ENCODE measurements at places on chromosomes 5 and 9.

DNA sequence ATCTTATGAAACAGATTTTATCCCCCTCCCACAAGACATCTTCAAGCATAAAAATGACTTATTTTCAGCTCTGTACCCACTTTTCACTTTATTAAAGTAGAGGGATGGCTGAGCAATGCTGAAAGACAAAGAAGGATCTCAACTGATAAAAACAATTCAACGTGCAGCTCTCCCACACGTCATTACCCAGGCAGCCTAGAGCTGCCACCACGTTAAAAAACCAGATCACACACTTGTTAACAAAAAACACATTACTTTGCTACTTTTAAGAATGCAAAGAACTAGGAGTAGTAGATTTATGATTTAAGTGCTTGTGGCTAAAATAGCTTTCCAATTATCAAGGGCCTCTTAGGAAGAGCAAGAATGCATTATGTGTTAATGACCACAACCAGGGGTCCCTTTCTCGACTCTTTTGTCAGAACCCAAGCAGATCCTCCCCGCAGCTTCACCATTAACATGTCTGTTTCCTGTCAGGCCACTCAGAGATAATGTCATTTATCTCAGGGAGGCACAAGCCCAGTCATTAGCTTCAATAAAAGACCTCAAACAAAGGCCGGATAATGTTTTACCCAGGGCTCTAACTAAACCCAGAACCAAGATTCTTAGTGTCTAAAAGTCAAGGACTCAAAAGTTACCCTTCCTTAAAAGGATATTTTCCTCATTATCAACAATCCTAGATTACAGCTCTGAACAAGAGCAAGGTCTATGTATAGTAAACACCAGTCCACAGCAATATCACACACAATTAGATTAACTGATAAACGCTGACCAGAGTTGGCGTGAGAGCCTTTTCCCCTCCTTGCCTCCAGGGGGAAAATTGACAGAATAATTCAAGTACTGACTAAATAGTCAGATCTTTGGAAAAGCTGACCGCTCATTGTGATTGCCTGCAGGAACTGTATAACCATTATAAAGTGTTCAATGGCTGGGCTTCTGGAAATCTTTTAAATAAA lies 7.5 kb downstream of the ZNF608 start:
- DNase-seq: no peak

DNA sequence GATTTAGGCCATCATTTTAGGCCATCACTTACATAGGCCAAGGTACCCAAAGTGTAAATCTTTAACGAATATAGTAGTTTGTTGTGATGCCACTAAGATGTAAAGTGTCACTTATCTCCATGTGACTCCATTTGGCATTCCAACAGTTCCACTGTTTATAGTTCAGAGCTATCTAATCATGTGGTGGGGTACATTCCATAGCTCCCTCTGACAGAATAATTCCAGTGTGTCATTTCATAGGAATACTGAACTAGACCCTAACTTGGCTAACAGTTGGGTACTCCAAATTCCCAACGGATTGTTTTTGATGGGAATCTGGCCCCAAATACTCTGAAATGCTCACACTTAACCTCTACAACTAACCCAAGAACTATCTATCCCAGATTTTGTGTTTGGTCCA lies 76.7 kb upstream of the FST start:
- DNase-seq: no peak

GRCh38 chr5:145636371-145636770 lies 198.8 kb downstream of the PRELID2 start:
- DNase-seq: no peak

GRCh38 chr5:39513236-39513635 lies 88.5 kb upstream of the DAB2 start:
- DNase-seq: no peak

DNA sequence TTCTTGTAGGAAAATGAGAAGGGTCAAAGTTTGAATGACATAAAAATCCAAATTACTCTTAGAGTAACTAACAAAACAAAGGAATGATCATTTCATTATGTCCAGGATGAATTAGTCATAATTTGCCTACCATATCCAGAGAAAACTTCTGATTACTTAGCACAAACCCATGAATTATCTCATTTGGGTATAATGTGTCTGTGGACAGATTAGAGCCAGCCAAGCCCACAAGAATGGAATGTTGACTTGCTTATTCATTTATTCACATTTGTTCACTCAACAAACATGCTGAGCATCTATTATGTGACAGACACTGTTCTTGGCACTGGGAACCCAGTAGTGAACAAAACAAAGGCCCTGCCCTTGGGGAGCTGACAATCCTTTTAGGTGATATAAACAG lies 87.4 kb downstream of the APBA1 start:
- DNase-seq: no peak

DNA sequence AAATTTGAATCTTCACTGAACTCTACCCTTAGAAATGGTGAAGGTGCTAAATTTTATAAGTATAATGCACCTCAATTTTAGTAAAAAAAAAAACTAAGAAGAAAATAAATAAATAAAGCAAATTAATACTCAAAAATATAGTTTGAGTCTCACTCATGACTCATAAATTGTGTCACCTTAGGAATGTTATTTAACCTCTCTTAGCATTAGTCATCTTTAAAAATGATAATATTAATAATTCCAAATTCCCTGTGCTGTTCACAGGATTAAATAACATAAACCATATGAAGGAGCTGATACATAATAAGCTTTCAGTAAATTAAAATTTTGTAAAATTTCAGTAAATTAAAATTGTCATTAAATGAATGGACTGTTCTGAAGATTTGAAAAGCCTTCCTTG lies 339.8 kb upstream of the RGMB start:
- no peak for DNase-seq

DNA sequence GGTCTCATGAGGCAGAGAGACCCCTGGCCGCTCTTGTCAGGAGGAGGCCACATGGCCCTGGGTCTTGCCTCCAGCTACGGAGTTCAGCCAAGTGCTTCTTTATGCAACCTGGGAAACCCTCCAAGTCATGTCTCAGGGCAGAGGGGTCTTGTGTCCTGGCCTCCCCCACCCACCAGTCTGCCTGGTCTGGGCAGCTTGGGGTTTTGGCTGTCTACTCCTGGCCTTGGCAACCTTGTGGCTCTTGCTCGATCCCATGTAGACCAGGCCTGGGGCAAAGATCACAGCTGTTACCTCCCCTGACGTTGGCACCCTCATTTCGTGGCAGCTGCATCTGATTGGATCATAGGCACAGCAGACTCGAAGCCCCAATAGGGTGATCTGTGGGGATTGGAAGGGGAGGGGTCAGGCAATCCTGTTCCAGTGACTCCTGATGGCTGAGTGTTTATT lies 28.4 kb downstream of the JADE2 start:
- DNase-seq: no peak

DNA sequence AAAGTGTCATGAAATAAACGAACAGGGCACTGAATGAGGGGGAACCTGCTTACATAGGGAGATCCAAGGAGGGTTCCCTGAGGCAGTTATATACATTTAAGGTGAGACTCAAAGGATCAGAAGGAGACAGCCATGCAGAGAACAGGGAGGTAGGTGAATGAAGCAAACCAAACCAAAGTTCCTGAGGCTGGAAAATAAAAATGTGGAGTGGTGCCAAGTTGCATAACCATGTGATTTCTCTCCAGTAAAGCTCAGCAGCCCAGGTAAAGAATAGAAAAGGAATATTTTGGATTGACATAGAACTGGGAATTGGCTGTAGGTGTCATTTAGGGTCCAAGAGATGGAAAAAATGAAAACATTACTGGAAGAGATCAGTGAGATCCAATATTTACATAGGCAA lies 110.7 kb downstream of the CAAP1 start:
- no peak for DNase-seq

DNA sequence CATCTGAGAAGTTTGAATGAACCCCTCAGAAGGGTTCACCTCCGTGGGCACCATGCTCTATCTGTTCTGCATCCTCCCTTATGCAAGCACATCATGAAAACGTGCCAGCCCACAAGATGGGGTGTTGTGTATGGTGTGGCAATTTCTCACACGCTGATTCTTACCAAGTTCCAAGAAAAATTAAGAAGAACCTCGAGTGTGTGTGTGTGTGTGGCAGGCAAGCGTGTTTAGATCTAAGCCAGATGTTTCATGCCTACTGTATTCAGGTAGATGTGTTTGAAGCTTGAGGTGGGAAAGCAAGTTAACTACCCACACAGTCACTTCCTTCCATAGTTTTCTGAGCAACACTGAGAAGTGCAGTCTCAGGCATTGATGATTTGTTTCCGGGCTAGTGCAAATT lies 77.7 kb upstream of the GNA14 start:
- no peak for DNase-seq

- no peak for DNase-seq
Observed at GRCh38 chr9:98219364-98219716, 26.9 kb upstream of the CORO2A start.

- no peak for DNase-seq
Observed at GRCh38 chr9:6506571-6506970, 93.6 kb downstream of the UHRF2 start.

GRCh38 chr9:108652851-108653250 lies 202.9 kb downstream of the ACTL7B start:
- DNase-seq: no peak

- no peak for DNase-seq
Observed at GRCh38 chr5:181203093-181203711, 1.8 kb downstream of the TRIM7 start.

GRCh38 chr9:12822111-12822510 lies 47.3 kb downstream of the LURAP1L start:
- DNase-seq: no peak

GRCh38 chr5:148776780-148777179 lies 49.6 kb upstream of the ADRB2 start:
- no peak for DNase-seq

- no peak for DNase-seq
Observed at GRCh38 chr9:88458716-88459465, 70.6 kb downstream of the SPIN1 start.

GRCh38 chr5:173771121-173771724 lies 116.9 kb upstream of the CPEB4 start:
- DNase-seq: no peak

DNA sequence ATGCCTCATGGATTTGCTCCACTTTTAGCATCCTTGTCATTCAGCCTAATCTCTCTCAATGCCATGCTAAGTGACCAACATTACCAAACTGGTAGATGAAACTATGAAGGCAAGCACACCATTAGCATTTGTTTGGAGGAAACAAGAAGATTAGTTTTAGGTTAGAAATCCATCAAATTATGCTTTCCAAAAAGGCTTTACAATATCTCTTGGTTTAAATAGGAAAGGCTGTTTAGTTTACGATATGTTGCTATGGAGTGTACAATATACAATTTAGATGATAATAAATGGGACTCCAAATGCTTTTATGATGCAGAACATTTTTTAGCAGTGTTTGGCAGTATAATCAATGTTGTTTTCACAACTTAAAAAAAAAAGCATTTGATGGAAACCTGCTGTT lies 47.8 kb upstream of the CTXN3 start:
- no peak for DNase-seq

- no peak for DNase-seq
Observed at GRCh38 chr5:133439859-133440258, 172.5 kb downstream of the FSTL4 start.

GRCh38 chr9:12538842-12539579 lies 154.2 kb upstream of the TYRP1 start:
- DNase-seq: no peak

GRCh38 chr9:94603259-94604160 lies 9.9 kb upstream of the FBP2 start:
- peak; percentile 53 for DNase-seq

DNA sequence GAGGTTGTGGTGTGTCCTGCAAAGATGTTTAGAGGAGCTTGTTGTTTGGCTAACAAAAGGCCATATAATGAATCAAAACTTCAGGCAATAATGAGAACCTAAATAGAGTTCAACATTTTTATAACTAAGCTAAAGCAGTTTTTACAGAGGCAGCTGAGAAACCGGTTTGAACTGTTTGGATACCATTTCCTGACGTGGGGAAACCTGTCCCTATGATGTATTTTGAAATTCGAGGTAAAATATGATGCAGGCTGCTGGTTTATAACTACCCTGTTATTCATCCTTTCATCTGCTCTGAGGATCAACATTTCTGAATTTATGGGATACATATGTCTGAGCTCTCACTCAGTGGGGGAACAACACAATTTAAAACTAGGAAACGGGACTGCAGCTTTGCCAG lies 289.5 kb upstream of the IRX2 start:
- DNase-seq: no peak

DNA sequence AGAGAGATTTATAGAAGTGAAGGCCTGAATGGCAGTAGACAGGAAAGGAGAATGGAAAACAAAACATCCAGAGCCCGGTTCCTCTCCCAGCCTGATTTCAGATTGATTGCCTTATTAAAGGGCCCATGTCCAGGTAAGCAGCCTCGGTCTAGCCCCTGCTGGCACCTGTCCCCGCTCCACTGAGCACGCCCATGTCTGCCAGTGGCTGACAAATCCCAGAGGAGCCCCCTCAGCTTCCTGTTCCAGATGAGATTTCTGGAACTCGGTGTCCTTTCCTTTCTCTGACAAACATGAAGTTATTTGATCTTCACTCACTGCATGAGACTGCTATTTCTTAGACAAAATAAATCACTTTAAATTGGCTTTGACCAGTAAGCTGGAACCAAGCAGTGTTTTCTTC lies 187.0 kb upstream of the ADCY2 start:
- DNase-seq: peak; percentile 98

- DNase-seq: no peak
Observed at GRCh38 chr9:78620764-78621163, 323.8 kb downstream of the PSAT1 start.

DNA sequence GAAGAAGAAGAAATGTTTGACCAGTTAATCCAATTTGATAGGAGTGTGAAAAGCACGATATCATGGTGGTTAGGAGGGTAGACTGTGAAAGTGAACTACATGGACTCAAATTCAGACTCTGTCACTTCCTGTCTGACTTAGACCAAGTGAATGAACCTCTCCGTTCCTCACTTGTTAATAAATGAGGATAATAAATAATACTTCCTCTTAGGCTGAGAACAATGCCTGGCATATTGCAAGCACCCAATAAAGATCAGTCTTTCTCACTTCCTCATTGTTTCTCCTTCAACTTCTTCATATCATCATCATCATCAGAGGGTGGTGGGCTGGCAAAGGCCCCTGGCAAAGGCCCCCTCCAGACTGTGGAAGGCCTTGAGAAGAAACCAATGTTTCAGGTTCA lies 148.7 kb downstream of the CDK5RAP2 start:
- no peak for DNase-seq

DNA sequence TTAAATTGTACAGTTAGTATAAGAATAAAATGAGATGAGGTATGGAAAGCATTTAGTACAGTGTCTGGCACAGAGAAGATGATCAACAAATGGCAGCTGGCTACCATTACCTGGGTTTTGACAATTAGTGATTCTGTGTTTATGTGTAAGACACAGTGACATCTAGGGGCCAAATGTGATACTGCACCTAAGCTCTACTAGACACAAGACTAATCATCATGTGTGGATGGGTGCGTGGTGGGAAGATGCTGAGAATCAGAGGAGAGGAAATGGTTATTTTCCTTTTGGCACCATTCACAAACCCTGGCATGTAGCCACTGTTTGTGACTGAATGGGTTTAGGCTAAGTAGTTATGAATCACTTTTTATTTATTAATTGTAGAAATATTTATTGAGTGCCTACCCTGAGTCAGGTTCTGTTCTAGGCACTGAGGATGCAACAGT lies 109.8 kb upstream of the TBC1D2 start:
- no peak for DNase-seq

Data from NCI-H1092 (cell line).